ENCODE measurements at places on chromosomes 12 and 14.

DNA sequence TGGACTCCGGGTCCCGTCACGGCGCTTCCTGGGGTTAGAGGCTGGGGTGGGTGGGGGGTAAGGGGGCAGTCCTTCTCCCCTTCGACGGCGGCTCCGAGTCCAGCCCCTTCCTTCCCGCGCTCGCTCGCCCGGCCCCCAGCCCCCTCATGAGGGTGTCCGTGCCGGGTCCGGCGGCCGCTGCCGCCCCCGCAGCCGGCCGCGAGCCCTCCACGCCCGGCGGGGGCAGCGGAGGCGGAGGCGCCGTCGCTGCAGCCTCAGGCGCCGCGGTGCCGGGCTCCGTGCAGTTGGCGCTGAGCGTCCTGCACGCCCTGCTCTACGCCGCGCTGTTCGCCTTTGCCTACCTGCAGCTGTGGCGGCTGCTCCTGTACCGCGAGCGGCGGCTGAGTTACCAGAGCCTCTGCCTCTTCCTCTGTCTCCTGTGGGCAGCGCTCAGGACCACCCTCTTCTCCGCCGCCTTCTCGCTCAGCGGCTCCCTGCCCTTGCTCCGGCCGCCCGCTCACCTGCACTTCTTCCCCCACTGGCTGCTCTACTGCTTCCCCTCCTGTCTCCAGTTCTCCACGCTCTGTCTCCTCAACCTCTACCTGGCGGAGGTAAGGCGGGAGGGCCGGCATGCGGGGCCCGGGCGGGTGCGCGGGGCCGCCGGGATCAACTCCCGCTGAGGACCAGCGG lies 500 bp downstream of the GPR137C start:
- DNase-seq = peak; percentile 38

GRCh38 chr14:75568140-75568539 lies 10.3 kb upstream of the FLVCR2 start:
- DNase-seq = no peak

- DNase-seq = no peak
Observed at GRCh38 chr12:68665016-68665569, 21.7 kb upstream of the NUP107 start.

DNA sequence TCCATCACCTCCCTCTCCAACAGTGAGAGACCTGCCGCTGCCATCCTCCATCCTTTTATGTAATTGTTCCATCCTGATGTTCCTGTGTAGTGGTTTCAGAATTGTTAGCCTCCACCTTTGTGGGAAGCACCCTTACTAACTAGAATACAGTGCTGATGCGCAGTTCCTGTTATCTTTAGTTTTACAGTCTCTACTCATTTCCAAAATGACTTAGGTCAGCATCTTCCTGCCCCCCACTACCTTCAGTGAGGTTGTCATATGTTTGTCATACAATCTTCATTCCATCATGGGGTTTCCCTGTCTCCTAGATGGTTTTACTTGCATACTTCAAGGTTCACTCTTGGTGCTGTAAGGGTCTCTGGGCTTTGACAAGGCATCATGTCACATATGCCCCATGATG lies 69.8 kb downstream of the EML1 start:
- DNase-seq = no peak

DNA sequence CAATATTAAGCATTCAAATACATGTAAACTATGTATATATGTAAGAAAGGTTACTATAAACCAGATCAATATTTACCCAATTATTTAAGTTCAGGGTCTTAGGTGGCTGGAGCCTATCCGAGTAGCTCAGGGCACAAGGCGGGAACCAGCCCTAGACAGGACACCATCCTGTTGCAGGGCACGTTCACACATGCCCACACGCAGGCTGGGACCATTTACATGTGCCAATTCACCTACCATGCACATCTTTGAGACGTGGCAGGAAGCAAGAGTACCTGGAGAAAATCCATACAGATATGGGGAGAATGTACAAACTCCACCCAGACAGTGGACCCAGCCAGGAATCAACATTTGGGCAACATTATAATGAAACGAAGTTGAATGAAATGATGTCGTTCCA lies 263.0 kb upstream of the E2F7 start:
- DNase-seq = no peak

- no peak for DNase-seq
Observed at GRCh38 chr12:40993158-40993557, 195.0 kb upstream of the PDZRN4 start.

GRCh38 chr14:95523815-95524448 lies 7.5 kb upstream of the SYNE3 start:
- DNase-seq = no peak

GRCh38 chr14:73025544-73025943 lies 1.4 kb downstream of the ZFYVE1 start:
- no peak for DNase-seq

GRCh38 chr12:30945443-30946164 lies 19.1 kb downstream of the TSPAN11 start:
- no peak for DNase-seq

DNA sequence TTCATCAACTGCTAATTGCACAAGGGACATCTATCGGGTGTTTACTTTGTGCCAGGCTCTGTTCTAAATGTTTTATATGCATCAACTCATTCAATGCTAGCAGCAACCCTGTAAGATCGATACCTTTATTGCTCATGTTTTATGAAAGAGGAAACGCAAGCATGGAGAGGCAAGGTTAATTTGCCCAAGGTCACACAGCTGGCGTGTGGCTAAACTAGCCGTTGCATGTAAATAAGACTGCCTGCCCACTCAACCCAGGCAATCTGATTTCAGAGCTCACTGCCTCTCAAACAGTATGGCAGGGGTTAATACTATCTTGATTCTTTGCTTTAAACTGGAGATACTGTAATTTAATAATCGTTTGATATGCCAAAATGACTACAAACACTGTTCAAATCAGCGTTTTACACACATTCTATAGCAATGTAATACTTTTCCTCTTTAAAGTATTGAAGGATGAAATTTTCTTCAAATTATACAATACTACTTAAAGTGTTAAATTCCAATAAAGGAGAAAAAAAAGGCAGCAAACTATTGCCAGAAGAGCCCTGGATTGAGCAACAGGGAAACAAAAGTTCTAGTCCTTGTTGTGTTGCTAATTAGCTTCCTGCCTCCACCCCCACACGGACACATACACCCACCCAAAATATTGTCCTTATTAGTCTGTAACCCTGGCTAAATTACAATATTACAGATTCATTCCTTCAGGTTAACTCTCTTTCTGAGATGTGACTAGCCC lies 39.1 kb upstream of the DHRS7 start:
- no peak for DNase-seq

DNA sequence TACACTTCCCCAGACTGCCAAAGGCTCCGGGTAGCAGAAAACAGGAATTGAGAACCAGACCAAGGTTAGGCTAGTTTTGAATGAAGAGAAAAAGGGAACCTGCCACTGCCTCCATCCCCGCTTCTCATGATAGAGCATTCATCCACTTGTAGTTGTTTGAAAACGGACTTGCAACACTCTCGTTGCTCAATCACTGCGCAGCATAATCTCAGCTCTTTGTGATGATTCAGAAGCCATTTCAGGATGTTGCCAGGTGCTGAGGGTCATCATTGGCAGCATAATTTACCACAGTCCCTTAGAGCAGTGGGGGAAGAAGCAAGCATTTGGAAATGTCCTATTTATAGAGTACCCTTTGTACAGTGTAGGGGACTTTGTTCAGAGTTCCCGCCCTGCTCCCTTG lies 25.6 kb downstream of the KCNK13 start:
- DNase-seq = no peak

DNA sequence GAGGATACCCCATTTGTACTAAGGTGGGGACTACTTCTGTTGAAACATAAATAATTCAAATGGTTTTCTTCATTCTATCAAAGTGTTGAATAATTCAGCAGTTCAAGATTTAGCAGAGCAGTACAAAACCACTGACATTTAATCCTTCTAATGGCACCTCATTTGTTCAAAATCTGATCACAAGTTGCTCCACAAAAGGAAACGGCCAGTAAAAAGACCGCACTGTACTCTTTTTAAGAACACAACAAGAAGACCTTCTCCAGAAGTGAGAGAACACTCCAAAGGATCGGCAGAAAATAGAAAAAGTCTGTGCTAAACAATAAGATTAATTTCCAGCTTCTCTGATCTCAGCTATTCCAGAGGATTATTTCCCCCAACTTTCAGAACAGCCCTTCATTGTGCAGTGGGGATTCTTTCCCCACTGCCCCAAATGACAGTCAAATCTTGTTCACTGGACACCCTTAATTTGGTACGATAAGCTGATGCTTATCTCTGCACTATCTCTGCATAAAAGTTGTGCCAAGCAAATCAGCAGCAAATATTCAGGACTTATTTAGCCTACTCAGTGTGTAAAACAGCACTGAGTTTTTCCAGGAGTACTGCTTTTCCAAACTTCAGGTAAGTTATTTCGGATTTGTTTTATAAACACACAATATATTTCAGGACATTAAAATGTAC lies 5.2 kb downstream of the MPHOSPH9 start:
- no peak for DNase-seq

DNA sequence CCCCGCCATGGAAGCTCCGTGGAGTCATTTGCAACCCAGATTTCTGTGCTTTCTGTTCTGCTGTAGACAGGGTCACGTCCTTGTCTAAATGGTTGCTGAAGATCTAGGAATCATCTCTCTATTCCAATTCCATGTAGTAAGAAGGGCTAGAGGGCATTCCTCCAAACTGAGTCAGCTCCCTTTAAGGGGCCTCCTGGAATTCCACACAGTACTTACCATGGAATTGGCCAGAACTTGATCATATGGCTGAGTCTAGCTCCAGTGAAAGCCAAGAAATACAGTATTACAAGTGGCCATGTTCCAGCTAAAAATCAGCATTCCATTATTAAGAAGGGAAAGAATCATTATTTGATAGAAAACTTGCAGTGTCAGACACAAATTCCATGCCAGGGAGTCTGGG lies 171.9 kb downstream of the PRKCH start:
- no peak for DNase-seq

- no peak for DNase-seq
Observed at GRCh38 chr12:121669521-121669900, at the start of gene MORN3. MORN3 (minus strand) TSS chr12:121669654; CDS start chr12:121669483, 171 bp downstream.

- no peak for DNase-seq
Observed at GRCh38 chr14:20302042-20302755, 3.6 kb downstream of the TTC5 start.

DNA sequence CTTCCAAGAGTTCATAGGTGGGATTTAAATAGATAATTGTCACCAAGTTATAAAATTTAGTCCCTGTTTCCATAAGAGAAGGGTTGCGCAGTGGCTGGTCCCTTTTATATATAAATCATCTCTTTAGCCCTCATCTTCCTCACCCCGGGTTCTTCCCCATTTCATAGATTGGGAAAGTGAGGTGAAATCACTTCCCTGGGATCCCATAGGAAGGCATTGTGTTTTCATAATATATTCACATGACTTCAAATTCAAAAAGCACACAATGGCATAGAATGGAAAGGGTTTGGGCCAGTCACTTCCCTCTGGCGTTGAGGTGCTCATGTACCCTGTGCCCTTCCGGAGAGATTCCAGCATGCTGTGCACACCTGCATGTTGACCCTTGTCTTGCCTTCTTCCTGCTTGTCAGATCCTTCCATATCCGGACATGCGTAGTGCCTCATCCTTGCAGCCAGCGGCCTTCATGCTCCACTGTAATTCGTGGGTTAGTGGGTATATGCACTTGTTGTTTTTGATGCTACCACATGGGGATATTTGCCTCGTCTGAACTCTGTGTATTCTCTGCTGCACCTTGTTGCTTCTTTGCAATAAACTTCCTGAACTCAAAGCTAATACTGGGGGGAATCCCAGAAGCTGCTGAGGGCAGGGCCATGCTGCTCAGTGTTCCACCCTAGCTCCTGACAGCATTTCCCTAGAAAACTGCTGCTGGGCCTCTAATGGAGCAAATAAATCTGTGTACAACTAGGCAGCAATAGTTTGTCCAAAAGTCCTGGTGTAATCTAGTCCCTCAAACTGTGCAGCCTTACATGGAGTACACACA lies 59.6 kb downstream of the ANAPC7 start:
- DNase-seq = no peak

DNA sequence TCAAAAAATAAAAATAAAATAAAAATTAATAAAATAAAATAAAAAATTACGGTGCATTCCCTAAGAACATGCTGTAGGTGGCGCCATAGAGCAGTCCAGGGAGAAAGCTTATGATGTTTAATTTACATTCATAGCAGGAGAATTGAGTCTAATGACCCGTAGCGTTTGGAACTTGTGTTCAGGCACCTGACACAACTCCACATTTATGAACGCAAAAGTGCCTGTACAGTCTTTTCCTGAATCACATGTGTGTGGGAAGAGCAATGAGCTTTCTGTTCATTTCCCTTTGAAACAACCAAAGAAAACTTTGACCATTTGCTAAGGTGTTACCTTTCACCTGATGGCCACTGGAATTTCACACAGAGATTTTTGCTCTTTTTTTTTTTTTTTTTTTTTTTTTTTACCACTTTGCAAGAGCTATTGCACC lies 60.6 kb upstream of the KCNA1 start:
- DNase-seq = no peak

DNA sequence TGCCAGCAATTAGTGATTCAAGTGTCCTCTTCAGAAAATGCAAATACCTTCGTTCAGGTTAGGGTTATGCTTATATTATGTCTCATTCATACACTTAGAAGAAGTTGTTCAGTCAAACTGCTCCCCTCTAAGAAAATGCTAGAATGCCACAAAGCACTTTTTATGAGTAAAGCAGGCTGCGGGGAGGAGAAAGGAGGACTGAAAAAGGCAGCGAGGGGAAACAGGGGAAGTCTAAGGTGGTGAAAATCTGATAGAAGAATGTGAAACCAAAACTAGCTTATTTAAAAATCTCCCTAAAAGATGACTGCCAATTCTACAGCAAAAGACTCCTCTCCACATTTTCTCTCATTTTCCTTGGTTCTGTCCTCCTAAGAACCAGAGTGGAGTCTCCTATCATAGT lies 70.1 kb downstream of the PRKD1 start:
- no peak for DNase-seq

GRCh38 chr14:103021684-103022001 lies 35.7 kb downstream of the CDC42BPB start:
- DNase-seq = no peak

DNA sequence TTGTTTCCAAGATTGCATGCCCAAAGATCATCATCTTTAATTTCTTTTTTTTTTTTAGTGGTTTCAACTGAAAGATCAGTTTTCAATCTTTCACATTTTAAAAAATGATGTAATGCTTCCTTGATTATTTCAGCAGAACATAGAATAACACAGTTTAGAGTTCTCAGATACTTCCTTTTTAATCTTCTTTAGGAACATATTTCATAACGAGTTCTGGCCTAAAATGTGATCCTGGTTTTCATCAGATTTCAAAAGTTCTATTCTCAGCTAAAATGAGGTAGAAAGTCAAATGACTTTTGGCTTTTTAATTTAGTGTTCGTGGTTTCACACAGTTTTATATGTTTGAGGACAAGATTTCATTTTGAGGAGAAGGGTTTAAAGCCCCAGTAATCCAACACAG lies 40.0 kb upstream of the NR1H4 start:
- no peak for DNase-seq

All from activated CD4-positive, CD25-positive, alpha-beta regulatory T cell (primary cell).